ENCODE measurements at places on chromosomes 7 and 10.

GRCh38 chr10:76976142-76976541 is 661.5 kb downstream of the KCNMA1 start:
- DNase-seq = no peak

- no peak for DNase-seq
Observed at GRCh38 chr7:73909051-73909941, 48.3 kb downstream of the TMEM270 start.

DNA sequence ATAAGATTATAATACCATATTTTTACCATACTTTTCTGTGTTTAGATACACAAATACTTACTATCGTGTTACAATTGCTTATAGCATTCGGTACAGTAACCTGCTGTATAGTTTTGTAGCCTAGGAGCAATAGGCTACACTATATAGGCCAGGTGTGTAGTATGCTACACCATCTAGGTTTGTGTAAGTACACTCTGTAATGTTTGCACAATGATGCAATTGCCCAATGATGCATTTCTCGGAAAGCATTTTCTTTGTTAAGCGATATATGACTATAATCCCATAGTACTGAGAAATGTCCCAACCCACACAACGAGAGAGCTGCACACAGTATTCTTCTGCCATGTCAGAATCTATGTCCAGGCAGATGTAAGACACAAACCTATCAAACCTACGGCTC is 160.0 kb downstream of the NEBL start:
- no peak for DNase-seq

GRCh38 chr7:142792129-142792528 is 21.4 kb downstream of the PRSS2 start:
- no peak for DNase-seq

DNA sequence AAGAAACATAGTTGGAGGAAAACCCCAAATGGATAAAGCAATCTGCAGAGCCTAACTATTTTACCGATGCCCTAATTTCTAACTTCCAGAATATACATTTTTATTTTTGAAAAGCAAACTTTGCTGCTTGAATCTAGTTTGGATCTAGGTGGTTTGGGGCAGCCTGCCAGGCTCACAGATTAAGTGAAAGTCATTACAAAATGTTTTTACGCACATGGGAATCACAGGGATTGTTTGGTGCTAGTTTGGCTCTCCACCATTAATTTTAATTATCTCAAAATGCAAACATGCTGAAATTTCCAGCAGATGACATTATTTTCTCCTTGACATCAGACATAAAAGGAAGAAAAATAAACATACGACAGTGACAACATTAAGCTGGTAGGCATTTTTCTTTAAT is 166.7 kb upstream of the INHBA start:
- DNase-seq = no peak

DNA sequence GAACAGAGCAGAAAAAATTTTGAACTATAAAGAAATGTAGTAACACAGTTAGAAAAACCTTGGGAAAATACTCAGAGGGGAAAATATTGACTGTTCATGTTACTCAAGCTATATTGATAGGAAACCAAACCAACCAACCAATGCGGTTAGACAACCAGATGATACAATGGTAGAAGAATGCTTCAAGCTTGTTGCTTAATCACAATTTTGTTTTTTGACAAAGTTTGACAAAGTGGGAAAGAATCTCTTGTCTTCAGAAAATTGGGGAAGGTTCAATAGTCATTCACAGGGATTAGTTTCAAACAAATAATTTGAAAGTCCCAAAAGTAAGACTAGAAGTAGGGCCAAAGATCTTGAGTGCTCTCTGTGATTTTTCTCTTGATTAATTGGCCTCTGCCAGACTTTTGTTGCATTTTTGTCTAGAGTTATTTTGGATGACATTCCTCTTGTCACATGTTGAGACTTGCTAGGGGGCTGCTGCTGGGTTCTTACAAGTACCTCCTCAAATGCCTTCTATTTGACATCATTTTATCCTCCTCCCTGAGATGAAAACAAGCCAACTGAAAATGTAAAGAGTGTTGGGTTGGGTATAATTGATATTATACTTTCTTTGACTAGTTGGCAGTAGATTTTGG is 233.1 kb upstream of the PHYHIPL start:
- no peak for DNase-seq

DNA sequence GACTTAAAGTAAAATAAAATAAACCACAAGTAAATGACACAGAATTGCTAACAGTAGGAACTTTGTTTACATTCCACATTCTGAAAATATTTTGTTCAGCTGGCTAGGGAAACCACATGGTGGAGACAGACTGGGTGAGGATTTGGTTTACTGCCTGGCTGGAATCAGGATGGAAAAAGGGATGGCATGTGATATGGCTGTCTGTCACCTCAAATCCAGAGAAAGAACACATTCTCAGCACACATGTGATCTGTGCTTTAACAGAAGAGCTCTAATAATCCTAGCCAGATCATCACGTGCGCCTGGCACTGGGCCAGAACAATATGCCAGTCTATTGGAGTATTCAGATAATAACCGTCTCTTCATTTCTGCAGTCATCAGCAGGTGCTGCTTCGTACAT is 90.9 kb upstream of the PIP4K2A start:
- DNase-seq = peak; percentile 40

- DNase-seq = peak; percentile 0
Observed at GRCh38 chr7:26397796-26398426, 106.2 kb downstream of the SNX10 start.

DNA sequence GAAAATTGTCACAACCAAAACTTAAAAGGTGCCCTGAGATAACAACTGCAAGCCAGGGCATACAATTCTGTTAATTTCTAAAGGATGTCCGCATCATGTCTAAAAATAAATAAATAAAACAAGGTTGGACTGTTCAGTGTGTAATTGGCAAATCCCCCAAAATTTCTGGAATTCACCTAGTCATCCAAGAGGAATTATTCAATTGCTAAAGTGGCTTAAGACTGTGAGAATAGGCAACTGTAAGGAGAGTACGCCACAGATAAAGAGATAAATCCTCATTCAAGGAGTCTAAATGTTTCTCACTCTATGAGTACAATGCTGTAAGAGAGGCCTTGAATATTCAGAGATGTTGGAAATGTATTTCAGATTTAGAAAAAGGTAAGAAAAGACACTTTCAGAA is 37.2 kb downstream of the PIK3AP1 start:
- peak; percentile 59 for DNase-seq

- DNase-seq = no peak
Observed at GRCh38 chr10:74058071-74058470, 60.2 kb downstream of the VCL start.

DNA sequence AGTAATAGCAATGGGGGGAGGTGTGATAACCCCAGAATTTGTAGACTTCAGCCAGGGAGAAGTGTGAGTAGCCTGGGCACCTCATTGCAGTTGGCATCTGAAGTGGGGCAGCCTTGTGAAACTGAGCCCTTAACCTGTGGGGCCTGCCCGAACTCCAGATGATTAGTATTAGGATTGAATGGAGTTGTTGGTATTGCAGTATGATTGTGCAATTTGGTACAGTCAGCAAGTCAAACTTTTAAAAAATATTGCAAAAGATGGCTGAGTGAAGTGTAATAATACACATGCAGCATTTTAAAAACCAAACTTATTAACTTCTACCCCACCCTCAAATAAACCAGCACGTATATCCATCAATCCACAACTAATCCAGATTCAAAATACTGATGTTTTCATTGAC is 9.3 kb downstream of the RBM33 start:
- peak; percentile 44 for DNase-seq

- no peak for DNase-seq
Observed at GRCh38 chr7:148014001-148014400, 576.6 kb upstream of the C7orf33 start.

- DNase-seq = no peak
Observed at GRCh38 chr7:44576228-44576627, 2.5 kb upstream of the DDX56 start.

- no peak for DNase-seq
Observed at GRCh38 chr7:158265743-158266080, 321.9 kb downstream of the PTPRN2 start.

DNA sequence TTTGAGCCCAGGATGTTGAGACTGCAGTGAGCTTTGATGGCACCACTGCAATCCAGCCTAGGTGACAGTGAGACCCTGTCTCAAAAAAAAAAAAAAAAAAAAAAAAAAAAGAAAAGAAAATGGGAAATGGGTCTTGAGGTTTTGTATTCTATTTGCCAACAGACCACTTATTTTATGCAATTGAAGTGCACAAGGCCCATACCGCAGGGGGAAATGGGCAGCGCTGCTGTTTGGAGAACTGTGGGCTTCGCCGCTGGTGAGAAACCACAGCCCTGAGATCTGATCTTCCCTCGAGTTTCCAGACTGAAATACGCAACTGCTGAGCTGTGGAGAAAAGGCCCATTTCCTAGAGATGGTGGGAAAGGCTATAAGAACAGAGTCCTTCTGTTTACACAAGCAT is 512.0 kb downstream of the TCERG1L start:
- no peak for DNase-seq

GRCh38 chr7:2719007-2719406 is 31.0 kb downstream of the AMZ1 start:
- DNase-seq = no peak

- DNase-seq = peak; percentile 57
Observed at GRCh38 chr7:39733881-39734632, 110.7 kb downstream of the RALA start.

- DNase-seq = no peak
Observed at GRCh38 chr10:102233997-102234396, 7.3 kb downstream of the PITX3 start.

GRCh38 chr10:62373639-62373994 is 552 bp upstream of the ZNF365 start:
- DNase-seq = no peak

DNA sequence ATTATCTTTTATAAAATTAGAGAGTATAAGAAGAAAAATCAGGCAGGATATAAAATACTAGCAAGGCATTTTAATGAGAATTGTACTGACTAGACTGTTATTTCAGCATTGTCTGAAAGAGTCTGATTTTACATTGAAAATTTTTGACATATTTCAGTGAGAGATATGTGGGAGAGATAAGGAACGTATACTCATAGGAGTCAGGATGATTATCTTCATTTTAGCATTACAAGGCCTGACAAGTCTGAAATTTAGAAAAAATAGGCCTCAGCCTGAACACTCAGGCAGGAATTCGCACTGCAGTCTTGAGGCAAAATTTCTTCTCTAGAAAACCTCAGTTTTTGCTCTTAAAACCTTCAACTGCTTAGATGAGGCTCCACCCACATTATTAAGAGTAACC is 386.0 kb downstream of the HGF start:
- no peak for DNase-seq

- peak; percentile 89 for DNase-seq
Observed at GRCh38 chr10:123930340-123931001, 38.9 kb upstream of the CPXM2 start.

GRCh38 chr7:99363286-99363685 is 11.2 kb upstream of the ARPC1B start:
- DNase-seq = no peak
